RPMI7951 (cell line): ENCODE measurements at places on chromosomes 13 and 19.
A peak's percentile ranks its signal among the peaks of the same experiment; 100 is the strongest.

DNA sequence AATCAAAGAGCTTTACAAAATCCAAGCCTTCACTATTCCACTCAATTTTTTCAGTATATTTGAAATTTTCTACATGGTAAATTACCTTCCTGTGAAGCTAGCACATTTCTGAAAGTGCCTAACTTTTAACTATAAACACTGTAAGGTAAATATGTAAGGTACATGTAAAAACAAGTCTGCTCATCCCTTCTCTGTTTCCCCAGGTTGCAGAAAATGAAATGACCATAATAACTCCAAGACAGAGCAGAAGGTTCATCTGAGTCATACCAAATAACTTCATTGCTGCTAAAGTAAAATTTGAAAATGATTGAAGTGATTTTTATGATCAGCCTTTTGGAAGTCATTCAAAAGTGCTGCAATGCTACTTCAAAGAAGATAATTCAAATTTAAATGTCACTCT lies 28.6 kb downstream of the FGF14 start:
- DNase-seq = no peak

DNA sequence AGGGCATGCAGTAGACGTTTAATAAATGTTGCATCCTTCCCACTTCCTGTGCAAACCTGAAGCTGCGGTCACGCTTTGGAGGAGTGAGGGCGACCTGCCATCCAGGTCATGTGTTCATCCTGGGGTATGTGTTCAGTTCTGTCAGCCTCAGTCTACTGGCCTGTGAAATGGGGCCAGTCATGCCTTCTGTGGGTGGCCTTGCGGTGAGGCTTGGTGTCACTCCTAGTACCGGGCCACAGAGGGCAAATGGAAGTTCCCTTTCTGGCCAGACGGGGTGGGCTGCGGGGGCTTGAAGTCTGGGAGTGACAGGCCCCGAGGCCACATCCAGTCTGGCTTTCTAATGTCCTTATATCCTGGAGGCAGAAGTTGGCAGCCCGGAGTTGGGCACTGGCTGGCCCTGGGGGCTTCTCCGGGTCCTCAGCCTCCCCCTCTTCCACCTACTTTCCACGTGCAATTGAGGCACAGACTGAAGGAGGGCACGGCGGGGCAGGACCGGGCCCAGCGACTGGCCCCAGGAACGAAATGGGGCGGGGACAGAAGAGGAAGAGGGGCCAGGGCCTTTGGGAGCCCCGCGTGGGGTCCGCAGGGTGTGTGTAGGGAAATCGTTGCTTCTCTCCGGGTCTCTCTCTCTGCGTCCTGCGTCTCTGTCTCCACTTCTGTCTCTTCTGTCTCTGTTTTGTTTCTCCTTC lies 11.1 kb downstream of the PDE4A start:
- peak; percentile 42 for DNase-seq

GRCh38 chr19:17755977-17756670 lies 4.8 kb downstream of the FCHO1 start:
- peak; percentile 43 for DNase-seq

DNA sequence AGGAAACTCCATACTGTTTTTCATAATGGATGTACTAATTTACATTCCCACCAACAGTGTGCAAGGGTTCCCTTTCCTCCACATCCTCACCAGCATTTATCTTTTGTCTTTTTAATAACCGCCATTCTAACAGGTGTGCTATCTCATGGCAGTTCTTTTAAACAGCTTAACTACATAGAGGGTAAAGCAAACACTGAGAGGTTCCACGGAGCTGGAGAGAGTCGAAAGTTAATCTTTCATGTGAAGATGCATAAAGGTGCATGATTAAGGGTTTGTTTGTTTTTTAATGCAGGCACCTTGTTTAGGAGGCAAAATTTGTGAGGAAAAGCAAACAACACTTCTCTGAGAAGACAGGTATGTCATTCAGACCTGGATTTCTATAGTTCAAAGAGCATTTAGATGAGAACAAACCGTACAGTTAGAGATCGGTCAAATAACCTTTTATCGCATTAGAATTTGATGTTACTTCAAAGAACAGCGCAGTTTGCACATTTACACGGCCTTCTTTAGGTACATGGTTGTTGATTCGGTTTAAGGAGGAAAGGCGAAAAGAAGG lies 193.9 kb downstream of the RBM26 start:
- DNase-seq = no peak

- peak; percentile 75 for DNase-seq
Measured at GRCh38 chr19:33273881-33274662, 28.3 kb downstream of the CEBPA start.

DNA sequence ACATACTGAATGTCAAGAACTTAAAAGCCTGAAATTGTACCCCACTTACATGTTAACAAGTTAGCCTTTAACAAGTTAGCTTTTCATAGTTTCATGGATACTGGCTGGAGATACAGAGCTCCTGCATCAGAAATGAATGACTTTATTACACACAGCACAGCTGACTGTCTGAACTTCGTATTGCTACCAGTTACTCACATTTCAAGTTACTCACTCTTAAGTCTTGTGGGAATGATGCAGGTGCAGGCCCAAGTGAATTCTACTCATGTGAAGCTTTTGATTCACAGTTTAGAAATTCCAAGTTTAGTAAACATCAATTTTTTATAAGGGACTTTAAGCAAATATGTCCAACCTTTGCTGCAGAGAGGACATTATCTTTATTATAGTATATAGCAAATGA lies 762.2 kb upstream of the PRR20A start:
- DNase-seq = no peak

GRCh38 chr13:27125357-27126282 lies 46.0 kb downstream of the USP12 start:
- no peak for DNase-seq

DNA sequence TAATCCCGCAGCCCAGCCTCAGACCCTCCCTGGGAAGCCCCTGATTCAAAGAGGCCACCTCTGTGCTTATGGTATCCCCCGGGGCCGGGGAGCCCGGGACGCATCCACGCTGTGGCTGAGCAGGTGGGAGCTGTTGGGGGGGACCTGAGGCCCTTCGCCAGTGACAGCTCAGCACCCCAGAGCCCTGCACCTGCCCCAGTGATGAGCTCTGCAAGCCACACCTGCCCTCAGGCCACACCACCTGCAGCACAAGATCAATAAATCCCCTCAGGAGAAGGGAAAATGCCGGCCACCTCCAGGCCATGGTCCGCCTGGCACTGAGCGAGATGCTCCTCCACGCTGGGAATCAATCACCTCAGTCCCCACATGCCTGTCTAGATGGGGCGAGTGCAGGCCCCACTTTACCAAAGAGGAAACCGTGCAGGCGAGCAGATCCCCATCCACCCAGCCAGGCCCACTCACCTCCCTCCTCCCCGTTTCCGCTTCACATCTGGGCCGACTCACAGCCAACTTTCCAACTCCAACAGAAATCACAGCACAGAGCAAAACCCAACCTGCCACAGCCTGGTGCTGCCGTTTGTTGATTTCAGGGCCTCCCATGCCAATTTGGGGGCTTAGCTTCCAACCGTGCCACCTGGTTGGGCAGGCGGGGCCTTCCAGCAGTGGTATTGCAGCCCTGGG lies 12.8 kb downstream of the MOB3A start:
- no peak for DNase-seq

DNA sequence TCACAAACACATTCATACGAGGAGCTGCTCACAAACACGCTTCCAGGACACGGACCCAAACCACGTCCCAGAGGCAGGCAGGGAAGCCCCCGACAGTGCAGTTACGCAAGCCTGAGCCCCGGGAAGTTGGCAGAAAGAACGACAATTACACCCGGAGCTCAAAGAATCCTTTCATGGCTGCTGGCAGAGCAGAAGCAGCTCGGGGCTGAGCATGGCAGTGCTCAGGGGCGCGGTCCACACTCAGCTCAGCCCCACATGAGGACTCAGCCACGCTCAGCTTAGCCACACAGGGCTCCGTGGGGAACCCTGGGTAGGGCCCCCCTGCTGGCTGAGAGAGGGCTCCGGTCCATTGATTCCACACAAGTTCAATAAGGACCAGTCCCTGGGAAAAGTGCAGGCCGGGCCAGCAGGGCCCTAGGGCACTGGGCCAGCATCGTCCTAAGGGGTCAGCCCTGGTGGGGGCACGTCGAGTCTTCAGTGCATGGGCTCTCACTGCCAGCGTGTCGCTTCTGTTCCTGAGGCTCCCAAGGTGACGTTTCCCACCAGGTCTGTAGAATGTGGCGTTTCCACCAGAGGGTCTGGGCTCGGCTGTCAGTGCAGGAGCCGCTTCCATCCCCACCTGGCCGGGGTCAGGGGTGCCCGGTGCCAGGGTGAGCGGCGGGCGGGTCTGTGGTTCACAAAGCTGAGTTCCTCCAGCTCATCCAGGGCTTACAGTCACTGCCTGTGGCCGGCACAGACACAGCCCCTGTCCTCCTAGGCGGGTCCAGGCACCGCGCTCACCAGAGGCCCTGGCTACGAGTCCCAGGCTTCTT lies 23.1 kb downstream of the GAS6 start:
- DNase-seq = no peak

DNA sequence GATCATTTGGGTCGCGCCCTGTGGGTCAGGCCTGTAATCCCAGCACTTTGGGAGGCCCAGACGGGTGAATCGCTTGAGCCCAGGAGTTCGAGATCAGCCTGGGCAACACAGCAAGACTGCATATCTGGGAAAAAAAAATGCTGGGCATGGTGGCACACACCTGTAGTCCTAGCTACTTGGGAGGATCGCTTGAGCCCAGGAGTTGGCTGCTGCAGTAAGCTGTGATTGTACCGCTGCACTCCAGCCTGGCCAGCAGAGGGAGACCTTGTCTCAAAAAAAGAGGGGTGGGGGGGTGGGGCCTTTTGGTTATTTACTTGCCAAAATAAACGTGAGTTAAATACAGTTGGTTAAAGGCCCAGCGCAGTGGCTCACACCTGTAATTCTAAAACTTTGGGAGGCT lies 9.8 kb upstream of the ZNF544 start:
- DNase-seq = peak; percentile 42

- DNase-seq = peak; percentile 42
Measured at GRCh38 chr13:24168392-24168750, 7.9 kb downstream of the SPATA13 start.

DNA sequence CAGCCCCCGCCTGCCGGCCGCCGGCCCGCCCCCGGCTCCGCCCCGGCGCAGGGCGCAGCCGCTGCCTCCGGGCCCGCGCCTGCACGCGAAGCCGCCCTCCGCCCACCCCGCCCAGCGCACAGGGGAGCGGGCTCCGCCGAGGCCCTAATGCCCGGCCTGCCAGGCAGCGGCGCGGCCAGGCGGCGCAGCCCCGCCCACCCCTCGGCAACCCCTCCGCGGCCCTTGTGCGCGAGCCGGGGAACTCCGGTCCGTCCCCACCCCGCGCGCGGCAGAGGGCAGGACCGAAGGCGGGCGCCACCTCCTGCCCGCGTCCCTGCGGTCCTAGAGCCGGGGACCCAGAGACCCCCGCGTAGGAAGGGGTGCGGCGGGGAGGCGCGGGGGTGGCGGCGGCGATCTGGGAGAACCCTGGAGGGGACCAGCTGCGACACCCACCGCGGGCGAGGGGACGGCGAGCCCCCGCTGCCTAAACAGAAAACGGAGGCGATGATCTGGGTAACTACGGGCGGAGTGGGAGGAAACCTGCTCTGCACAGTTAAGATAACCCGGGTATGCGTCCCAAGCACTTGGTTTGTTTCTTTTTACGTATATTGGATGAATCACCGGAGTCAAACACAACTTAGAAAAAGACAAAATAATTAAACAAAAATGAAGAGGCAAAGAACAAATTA lies 350 bp upstream of the USP12 start:
- peak; percentile 88 for DNase-seq

- no peak for DNase-seq
Measured at GRCh38 chr19:28843761-28844492, 369.0 kb downstream of the UQCRFS1 start.
